ENCODE measurements at places on chromosomes 7 and 10.

- DNase-seq = no peak
Measured at GRCh38 chr7:66668677-66669076, 40.0 kb downstream of the KCTD7 start.

DNA sequence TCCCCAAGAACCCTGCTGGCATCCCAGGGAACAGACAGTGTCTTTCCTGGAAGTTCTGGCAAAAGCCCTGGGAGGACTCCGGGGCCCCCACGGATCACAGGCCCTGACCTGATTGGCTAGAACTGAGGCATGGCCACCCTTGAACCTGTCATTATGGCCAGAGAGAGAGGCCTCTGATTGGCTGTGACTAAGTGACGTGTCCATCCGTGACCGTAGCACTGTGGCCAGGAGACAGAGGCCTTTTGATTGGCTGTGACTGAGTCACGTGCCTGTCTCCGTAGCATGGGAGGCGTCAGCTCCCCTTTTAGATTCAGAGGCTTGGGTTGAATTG lies 163.8 kb downstream of the RGS10 start:
- DNase-seq = no peak

- DNase-seq = no peak
Measured at GRCh38 chr7:142857625-142858024, 2.7 kb downstream of the EPHB6 start.

GRCh38 chr10:60828489-60828852 lies 50.2 kb downstream of the CDK1 start:
- peak; percentile 39 for DNase-seq

- no peak for DNase-seq
Measured at GRCh38 chr7:1560620-1561031, 4.6 kb upstream of the TMEM184A start.

All from EH (cell line).